ENCODE measurements at places on chromosomes 12 and 14.

GRCh38 chr14:24366721-24367513, 1.1 kb upstream of the NFATC4 start:
- DNase-seq: no peak

DNA sequence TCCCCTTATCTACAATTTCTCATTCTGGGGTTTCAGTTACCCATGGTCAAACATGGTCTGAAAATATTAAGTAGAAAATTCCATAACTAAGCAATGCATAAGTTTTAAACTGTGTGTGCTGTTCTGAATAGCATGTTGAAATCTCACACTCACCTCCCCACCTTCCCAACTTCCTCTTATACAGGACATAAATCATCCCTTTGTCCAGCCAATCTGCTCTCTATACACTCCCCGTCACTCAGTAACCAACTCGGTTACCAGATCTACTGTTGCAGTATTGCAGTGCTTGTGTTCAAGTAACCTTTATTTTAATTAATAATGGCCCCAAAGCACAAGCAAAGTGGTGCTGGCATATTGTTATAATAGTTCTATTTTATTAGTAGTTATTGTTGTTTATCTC, 420.5 kb downstream of the GXYLT1 start:
- no peak for DNase-seq

- DNase-seq: no peak
These were observed 880.3 kb upstream of the MGAT4C start for GRCh38 chr12:87136330-87136976.

DNA sequence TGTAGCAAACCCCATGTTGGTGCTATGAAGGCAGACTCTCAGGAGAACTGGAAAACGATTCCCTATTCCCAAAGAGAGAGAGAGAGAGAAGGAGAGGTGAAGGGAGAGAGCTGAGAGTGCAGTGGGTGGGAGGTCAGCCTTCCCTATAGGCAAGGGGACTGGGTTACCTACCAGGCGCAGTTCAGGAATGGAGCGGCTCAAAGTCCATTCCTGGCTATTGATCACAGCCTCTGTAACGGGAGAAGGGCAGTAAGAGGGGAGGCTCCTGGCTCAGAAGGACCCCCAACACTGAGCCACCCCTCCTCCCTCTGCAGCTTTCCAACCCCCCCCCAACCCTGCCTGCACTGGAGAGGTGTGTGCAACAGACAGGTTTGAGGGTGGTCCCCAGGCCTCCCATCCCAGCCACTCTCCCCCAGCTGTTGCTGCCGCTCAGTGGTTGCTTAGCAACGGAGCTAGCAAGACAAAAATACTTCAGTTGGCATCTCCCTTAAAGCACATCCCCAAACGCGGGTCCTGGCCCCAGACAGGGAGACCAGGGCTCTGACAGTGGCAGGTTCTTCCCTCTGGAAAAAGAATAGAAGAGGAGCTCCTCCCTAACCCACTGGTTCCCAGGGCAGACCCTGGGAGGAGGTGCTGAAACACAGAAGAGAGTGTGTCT, 3.2 kb downstream of the AGAP2 start:
- DNase-seq: no peak

DNA sequence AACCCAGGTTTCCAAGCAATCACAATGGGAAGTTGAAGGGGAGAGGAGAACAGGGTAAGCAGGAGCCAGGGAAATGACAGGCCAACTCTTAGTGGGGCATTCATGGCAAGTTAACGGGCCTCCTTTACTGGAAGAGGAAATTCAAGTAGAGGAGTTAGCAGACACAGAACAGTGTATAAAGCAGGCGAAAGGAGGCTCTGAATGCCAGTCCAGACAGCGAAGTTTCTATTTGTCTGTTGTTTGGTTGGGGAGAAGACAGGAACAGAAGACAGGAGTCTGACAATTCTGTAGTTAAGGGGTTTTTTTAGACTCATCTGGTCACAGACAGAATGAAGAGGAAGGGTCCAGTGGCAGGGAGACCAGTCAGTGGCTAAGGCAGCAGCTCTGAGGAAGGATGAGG, at the start of gene ACSM4:
Gene ACSM4, plus strand, starts transcription at position 301 of the 400 bp plus-strand sequence. CDS start 260 bp downstream, outside the sequence.
- no peak for DNase-seq

DNA sequence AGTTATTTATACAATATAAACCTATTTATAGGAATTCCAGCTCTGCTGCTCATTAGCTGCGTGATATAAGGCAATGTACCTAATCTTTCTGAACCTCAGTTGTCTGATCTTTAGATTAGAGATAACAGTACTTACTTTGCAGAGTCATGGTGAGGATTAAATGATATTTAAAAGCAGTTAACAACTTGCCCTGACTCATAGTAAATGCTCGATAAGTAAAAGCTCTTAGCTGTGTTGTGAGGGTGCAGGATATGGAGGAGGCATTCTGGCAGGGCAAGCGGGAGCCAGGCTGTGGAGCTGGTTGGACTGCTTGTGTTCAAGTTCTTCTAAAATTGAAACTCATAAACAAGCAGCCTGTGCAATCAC, 140.0 kb upstream of the PRICKLE1 start:
- no peak for DNase-seq

DNA sequence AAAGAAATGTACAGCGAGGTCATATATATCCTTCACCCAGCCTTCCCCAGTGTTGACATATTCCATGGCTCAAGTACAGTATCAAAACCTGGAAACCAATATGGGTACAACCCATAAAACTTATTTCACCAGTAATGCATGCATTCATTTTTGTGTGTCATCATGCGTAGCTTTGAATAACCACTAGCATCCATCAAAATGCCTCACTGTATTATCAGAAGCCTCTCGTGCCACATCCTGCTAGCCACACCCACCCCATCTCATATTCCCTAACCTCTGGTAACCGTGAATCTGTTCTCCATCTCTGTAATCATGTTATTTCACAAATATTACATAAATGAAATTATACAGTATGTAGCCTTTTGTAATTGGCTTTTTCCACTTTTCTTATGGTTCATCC, 314.3 kb downstream of the RAD51B start:
- no peak for DNase-seq

DNA sequence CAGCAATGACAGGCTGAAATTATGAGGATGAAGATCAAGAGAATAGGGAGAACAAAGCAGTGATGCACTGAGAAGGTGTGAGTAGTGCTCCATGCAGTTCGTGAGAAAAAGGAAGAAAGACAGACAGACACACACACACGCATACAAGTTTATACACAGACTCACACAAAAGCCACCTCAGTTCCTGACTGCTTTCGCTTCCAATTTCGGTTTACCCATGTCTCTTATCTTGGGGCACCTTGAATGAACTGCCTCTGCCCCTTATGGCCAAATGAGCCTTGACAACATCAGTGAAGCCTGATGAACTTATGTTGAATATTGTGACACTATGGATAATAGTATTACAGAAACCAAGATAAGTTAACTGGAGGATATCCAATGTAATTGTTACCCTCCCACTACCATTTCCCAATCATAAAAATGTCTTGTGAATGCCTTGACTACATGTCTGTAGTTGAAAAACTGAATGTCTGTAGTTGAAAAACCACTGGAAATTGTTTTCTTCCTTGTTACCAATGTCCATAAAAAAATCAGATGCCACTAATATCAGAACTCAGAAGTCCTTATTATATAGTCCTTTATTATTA, 380.4 kb upstream of the DDHD1 start:
- DNase-seq: no peak

DNA sequence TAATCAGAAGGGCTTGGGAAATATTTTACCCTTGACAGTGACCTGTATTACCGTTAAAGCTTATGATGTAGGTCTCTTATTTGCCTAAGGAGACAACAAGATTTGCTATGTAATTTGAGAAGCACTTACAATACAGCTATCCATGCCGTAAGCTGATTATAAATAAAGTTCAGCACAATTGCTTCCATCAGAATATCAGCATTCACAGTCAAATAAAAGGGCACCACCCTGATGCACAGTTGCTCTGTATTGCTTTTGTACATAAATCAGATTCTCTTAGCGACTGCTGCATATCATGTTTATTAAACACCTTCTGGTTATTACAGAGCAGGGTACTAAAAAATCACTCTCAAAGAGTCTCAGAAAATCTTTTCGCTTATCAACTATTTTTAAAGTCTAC, 67.3 kb upstream of the VRK1 start:
- DNase-seq: no peak

GRCh38 chr14:106024983-106025604, 498.7 kb downstream of the TMEM121 start:
- no peak for DNase-seq

DNA sequence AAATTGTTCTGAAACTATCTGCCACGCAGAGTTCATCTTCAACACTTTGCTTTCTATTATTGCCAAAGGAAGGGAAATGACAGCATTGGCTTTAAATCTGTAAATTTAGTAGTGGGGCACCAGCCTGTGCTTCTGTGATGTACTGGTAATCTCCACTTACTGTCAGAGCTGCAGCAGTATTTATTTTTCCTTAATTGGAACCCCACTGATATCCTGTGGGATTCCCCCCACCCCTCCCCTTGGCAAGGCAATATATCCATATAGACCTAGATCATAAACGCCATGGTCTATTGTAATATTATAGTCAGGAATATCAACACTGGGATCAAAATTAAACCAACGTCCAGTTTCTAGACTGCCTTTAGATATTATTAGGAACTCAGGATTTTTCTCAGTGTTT, 96.7 kb downstream of the RMST start:
- DNase-seq: no peak

GRCh38 chr14:99541677-99542470, 60.7 kb downstream of the CCNK start:
- no peak for DNase-seq

- no peak for DNase-seq
These were observed 63.3 kb downstream of the GTF2A1 start for GRCh38 chr14:81157431-81157830.

DNA sequence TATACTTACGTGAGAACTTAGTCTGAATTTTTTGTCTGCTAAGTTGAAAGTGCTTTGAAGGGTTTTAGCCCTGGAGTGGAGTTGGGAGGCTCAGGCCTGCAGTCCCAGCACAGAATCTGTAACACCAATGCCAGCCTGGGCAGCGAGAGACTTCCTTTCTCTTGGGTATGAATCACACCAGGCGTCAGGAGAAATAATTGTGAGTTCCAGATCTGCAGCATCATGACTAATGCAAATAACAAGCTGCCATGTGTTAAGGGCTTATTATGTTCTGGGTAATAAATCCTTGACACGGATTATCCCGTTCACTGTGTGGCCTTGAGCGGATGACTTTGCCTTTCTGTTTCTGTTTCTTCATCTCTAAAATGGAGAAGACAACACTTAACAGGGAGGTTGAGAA, 70.6 kb downstream of the B4GALNT3 start:
- DNase-seq: no peak

GRCh38 chr14:92473261-92473968, 40.2 kb upstream of the RIN3 start:
- no peak for DNase-seq

DNA sequence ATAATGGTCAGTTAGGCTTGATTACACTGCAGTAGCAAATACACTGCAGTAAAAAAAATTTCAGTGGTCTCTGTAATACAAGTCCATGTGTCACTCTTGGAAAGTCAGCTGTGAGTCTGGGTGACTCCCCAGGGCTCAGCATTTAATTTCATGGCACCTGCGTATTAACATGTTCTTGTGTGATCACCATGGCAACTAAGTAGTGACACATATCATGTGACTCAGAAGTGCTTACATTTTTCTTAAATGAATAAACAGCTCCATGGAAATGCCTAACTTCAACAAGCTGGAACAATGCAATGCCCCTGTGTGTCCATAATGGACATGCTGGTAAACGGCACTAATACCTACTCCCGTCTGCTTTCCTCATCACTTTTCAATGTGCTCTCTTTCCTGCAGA, 88.5 kb upstream of the ANO4 start:
- DNase-seq: no peak

DNA sequence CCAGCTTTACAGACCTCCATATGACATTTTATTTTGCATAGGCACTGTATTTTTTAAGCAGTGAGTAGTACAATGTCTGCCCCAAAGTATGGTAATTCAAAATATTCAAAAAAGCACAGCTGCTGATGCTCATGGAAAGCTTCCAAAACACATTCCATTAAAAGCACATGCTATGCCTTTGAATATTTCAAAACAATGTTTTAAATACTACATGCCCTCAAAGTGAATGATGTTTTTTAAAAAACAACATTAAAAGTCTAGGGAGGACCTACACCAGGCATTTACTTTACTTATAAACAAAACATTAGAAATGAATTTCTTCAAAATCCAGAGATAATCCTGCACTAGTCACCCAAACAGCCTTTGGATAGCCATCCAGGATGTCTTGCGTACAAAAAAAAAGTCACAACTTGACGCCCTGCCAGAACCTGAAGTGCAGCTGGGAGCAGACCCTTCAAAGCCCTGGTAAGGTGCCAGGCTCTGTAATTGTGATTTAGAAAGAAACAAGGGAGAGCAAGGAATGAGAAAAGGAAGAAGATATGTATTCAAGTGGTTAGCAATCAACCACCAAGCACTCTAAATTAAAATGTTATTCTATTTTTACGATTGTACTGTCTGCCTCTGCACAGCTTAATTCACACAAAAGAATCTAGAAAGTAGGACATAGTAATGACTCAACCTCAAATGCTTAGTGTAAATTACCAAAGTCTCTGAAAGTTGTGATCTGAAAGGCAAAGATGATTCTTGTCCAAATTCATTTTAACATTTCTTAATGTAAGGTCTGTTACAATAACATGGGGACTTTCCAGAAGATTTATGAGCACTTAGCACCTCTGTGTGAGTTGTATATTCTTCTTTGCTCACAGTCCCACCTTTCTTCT, 31.9 kb downstream of the CEP83 start:
- no peak for DNase-seq

DNA sequence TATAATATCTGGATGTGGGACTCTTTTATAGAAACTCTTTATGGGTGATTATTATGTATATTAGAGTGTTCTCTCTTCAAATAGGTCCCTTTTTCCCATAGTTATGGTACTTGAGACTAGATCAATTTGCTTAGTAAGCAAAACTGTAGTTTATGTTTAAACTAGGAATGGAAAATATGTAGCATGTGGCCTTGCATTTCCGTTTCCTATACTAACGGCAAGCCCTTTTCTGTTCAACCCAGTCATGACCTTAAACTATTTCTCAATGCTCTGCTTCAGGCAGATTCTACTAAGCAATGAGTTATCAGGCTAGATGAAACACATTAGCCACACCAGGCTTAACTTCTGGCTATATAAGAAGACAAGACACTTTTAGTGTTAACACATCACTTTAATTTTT, 84.6 kb downstream of the OTOGL start:
- DNase-seq: no peak

DNA sequence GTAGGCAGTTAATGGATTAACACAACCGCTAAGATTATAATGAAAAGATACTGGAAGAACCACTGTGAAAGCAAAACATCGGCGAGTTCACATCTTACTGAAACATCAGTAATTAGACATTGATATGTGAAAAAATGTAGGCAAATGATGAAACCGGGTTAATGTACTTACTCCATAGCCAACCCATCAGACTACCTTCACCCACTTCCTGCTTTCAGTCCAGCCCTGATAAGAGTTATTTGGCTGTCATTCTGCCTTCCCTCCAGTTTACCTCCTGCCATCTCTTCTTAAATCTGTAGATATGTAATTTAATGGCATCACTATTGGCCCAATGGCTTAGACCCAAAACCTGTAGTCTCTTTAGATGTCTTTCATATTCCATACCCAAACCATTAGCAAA, 46.0 kb upstream of the LGR5 start:
- DNase-seq: no peak

- no peak for DNase-seq
These were observed 147.9 kb upstream of the PRICKLE1 start for GRCh38 chr12:42737398-42737797.

Measured in activated CD4-positive, CD25-positive, alpha-beta regulatory T cell treated with anti-CD3 and anti-CD28 coated beads, Interleukin-2, amount 50 U/mL, for 16 hours (primary cell).